ENCODE measurements at places on chromosomes 4 and X.

DNA sequence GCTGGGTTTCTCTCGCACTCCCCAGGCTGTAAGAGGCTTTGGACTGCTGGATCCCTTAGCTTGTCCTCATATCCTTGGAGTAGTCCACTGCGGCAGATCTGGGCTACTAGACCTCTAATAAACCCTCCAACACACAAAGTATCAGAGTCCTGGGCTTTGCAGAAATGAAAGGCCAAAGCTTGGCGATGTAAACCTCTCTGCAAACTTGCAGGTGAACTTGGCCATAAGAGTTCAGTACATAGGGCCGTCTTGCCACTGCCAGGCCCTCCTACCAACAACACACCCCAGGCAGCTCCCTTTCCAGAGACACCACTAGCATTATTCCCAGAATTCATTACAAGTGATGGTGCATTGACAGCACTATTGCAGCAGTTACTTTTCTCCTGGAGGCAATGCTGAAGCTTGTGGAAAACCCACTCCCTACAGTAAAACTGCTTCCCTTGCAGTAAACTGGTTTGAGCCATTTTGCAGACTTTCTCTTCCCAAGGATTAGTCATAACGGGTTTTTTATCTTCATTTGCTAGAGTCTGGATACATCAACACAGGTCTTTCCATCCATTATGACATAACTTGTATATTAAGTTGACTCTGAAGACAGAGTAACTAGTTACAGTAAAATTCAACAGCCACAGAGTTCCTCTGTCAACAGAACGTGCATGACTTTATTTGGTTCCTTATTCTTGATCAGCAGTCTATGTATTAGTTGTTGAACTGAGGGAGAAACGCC lies 2.4 kb downstream of the ANKRD50 start:
- no peak for DNase-seq

DNA sequence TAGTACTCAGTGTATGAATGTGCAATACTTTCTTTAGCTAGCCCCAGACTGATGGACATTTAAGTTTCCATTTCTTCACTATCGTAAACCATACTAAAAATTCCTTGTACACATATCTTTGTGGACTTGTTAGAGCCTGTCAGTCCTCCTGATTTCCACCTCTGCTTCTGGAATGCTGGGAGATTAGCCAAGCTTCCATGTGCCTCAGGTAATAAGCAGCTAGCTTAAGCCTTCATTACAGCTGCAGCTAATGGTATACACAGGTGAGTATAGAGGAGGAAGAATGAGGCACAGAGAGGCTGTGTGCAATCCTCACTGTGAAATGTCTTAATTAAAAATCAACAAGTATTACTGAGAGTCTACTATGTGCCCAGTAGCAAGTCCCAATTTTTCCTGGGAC lies 9.8 kb downstream of the SMIM9 start:
- DNase-seq: no peak

- no peak for DNase-seq
Observed at GRCh38 chr4:7190278-7190594, 2.1 kb upstream of the SORCS2 start.

GRCh38 chrX:26925088-26925487 lies 538.1 kb downstream of the PPP4R3C start:
- no peak for DNase-seq

DNA sequence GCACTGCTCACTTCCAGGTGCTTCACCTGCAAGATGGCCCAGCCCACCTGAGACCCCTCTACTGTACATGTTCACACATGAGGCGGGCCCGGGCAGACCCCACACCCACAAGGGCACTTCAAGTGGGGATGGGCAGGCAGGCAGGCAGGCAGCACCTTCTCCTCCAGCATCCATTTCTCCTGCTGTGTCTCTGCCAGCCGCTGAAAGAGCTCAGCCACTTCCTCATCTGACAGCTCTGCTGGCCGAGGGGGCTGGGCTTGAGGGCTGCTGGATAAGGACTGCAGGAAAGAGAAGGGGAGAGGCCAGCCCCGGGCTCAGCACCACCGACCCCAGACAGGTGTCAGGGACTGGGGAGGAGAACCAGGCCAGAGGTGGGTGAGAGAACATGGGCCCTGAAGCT lies 4.4 kb upstream of the KCND1 start:
- no peak for DNase-seq

- no peak for DNase-seq
Observed at GRCh38 chrX:134604701-134605311, 53.5 kb downstream of the PLAC1 start.

GRCh38 chrX:20139966-20140365 lies 1.7 kb downstream of the EIF1AX start:
- no peak for DNase-seq

GRCh38 chr4:140448162-140448561 lies 20.7 kb upstream of the CLGN start:
- no peak for DNase-seq

DNA sequence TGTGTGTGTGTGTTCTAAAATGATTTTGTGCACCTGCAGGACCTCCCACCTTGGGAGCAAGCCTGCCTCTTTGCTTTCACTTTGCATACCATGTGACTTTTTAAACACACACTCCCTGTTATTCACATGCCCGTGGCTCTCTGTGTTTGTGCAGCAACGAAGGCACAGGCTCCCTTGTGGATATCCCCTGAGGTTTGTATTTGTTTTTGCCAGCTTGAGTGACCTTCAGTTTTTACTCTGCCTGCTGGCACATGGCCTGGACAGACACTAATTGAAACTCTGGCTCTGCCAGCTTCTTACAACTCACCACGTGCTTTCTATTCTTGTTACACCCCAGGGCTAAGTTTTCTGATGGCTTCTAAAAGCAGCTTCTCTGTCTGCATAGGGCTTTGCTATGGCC lies 885.8 kb downstream of the SH3BGRL start:
- DNase-seq: no peak

GRCh38 chr4:62709618-62710252 lies 1509.6 kb downstream of the ADGRL3 start:
- DNase-seq: no peak

DNA sequence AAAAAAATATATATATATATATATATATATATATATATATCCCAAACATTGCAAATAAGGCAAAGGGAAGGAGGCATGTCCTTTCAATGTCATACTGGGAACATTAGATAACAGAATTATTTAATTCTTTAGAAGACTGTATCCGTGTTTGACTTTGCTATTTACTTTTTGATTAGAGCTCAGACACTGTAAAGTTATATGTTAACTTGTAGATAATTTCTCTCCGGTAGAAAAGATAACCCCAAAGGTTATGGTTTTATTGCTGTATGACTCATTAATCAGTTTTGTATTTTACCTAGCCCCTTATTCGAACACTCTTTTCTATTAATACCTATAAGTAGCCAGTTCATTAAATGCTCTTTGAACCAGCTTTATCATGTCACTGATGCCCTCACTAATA lies 150.6 kb upstream of the DUSP21 start:
- no peak for DNase-seq

DNA sequence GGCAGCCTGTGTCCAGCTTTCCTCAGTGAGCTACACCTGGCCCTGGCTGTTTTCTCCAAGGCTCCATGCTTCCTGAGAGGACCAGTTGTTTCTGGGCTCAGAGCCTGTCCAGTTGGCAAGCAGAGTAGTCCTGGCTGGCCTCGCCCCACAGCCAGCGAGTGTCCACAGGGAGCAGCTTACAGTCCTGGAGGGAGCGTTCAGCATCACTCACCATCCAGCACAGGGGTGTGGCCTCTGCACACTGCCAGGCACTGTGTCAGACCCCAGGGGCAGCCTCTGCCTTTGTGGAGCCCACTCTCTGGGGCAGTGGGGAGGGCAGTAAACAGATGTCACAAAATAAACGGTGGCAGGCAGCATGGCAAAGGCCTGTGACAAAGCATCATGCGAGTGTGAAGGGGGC lies 23.9 kb downstream of the EVC start:
- DNase-seq: no peak

GRCh38 chrX:40122487-40122886 lies 24.7 kb upstream of the BCOR start:
- DNase-seq: no peak

GRCh38 chr4:159430896-159431295 lies 328.0 kb downstream of the RAPGEF2 start:
- no peak for DNase-seq

- DNase-seq: no peak
Observed at GRCh38 chr4:40099010-40099409, 42.4 kb downstream of the N4BP2 start.

DNA sequence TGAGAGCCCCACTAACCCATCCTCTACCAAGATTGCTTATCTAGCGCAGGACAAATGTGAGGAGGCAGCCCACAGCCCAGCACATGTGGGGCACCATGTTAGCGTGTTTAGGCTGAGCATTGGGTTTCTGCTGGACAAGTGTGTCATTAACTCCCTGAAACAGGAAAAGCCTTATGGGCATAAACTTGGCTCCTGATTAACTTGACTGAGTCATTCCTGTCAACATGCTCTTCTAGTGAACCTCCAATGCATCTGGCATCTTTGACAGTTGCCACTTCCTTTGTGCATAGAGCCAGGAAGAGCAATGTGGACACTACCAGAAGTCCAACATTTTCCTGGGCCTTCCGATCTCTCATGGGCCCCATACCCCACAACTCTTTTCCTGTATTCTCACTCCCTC lies 2.5 kb downstream of the SPIN2A start:
- DNase-seq: no peak

GRCh38 chrX:55714161-55714560 lies 3.4 kb upstream of the RRAGB start:
- DNase-seq: no peak

DNA sequence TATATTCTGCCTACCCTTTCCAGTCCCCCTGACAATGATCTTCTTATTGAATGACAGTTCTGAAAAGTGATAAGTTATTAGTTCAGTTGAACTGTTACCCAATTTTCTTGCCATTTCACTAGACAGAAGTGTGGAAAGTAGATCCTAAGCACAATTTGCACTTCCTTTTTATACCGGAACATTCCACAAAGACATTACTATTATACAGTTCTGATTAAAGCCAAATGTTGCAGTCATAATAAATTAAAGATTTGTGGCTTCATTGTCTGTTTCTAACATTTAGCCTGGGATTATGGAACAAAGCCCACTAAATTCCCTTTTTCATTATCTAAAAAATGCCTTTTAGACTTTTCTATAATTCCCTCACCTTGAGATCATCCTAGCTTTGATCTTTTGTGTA lies 13.8 kb downstream of the SH3BGRL start:
- no peak for DNase-seq

- no peak for DNase-seq
Observed at GRCh38 chr4:74632634-74633033, 161.7 kb downstream of the BTC start.

DNA sequence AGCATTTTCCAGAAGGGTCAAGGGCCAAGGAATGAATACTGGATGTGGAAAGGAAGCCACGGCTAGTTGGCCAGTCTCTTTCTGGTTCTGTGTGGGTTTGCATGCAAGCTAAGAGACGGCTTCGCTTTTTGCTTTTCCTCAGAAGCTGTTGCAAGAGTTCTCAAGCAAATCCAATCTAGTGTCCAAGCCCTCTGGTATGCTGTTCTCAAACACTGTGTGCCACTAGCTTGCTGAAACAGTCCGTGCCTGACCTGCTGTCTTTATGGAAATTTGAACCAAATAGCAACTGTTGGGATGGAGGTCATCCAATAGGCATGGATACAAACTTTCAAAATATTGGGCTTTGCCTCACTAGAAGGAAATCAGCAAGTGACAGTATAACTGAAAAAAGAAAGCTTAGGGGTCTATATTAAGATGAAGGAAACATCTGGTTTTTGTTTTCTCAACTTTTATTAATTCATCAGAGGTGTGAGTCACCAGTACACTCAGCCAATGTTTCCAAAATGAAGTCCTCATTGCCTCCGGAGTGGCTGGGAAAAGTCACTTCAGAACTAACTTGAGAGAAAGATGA lies 70.5 kb downstream of the SLC9A6 start:
- no peak for DNase-seq

DNA sequence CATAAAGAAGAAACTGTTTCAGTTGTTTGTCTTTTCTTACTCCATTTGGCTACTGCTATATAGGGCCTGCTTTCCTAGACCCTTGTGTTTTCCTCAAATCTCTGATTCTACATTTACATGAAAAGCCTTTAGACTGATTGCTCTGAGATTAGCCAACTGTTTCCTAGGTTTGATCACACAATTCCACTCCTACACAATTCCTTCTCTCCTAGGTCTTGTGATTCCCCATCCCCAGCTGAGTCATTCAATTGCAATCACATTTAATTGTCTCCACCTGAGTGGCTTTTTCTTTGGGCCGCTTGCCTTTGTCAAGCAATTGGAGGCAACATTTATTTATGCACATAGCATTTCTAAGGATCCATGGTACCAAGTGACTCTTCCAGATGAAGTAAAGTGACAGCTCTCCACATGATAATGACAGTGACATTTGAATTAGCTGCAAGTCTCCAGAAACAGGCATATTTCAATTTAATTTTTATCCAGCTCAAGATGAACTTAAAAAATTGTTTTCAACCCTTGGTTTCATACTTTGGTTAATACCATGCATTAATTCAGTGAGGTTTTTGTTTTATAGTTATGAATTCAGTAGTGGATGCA lies 35.8 kb downstream of the ATXN3L start:
- no peak for DNase-seq

DNA sequence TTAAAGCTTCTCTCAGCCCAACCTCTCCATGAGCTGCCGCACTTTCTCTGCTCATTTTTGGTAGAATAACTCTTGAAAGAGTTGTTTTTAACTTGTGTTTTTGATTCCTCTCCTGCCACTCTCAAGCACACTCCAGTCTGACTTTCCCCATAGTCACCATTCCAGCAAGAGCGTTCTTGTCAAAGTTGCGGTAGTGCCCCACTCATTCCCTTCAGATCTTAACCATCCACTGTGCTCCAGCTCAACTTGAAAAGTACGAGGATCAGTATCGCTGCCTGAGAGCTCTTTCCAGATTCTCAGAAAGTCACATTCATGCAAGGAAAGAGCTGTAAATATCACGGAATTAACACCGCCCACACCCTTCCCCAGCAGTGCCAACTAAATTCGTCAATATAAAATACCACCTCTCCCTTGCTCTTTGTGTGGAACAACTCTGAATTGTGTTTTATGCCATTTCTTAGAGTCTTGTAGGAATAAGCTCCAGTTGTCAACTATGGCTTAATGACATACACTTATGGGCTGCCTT lies 59.7 kb upstream of the IL15 start:
- DNase-seq: peak; percentile 28

- DNase-seq: no peak
Observed at GRCh38 chr4:66840178-66840577, 705.1 kb downstream of the CENPC start.

DNA sequence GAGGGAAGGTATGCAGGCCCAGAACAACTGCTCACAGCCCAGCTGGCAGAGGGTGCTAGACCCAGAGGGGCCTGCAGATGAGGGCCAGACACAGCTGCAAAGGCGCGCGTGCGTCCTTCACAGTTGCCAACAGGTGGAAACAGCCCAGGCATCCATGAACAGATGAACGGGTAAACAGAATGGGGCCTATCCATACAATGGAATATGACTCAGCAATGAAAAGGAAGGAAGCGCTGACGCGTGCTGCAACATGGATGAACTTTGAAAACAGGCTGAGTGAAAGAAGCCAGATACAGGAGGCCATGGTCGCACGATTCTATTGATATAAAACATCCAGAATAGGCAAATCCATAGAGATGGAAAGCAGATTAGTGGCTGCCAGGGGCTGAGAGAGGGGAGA lies 83.1 kb upstream of the DDX3X start:
- DNase-seq: no peak

- DNase-seq: no peak
Observed at GRCh38 chr4:16893141-16893651, 5.2 kb downstream of the LDB2 start.

All from anterior cingulate cortex (tissue), 58 donors.